ENCODE measurements at places on chromosomes 3 and 15. TPM values are rescaled to one million over a fixed set of nuclear protein-coding genes. Genes with fewer than 3 reads are reported as not detected.

The CACNA1D gene
- total RNA-seq, result 33.6 TPM

The SERPINI2 gene
- 2.3 TPM for total RNA-seq

GRCh38 chr3:22728406-22728805 lies 474.7 kb upstream of the UBE2E2 start:
- H3K27ac ChIP-seq, result no peak overlapping the region
- DNase-seq, result no peak
- H3K27me3 ChIP-seq, result no peaks in the 10 kb centered on the region
- no peaks in the 10 kb centered on the region for H3K36me3 ChIP-seq
- H3K4me3 ChIP-seq, result no peak overlapping the region

DNA sequence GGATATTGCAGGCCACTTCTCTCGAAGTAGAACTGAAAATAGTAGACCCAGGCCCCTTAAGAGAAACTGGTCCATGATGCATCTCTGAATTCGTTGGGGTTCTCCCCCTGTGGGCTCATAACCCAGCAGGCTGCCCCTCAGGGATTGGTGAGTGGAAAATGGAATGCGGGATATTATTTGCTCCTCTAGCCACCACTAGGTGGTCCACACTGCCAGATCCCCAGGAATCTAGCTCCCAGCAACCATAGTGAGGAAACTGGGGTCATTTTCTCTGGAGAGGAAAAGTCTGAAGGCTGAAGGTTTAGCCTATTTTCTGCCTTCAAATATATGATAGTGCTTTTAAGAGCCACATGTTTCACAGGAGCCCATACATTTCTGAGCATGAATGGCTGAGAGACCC lies 6.7 kb downstream of the CX3CR1 start:
- no peaks in the 10 kb centered on the region for H3K36me3 ChIP-seq
- no peak overlapping the region for H3K27ac ChIP-seq
- H3K4me1 ChIP-seq, result no peaks in the 10 kb centered on the region
- no peak overlapping the region for H3K4me3 ChIP-seq
- DNase-seq, result no peak

The GOLGA6L4 gene
- total RNA-seq, result 1.6 TPM

The DISP2 gene
- total RNA-seq, result 4.3 TPM

GRCh38 chr3:28844298-28845005 lies 436.4 kb upstream of the RBMS3 start:
- H3K36me3 ChIP-seq, result no peaks in the 10 kb centered on the region
- H3K4me1 ChIP-seq, result no peaks in the 10 kb centered on the region
- DNase-seq, result no peak
- H3K27me3 ChIP-seq, result no peaks in the 10 kb centered on the region
- no peak overlapping the region for H3K27ac ChIP-seq

DNA sequence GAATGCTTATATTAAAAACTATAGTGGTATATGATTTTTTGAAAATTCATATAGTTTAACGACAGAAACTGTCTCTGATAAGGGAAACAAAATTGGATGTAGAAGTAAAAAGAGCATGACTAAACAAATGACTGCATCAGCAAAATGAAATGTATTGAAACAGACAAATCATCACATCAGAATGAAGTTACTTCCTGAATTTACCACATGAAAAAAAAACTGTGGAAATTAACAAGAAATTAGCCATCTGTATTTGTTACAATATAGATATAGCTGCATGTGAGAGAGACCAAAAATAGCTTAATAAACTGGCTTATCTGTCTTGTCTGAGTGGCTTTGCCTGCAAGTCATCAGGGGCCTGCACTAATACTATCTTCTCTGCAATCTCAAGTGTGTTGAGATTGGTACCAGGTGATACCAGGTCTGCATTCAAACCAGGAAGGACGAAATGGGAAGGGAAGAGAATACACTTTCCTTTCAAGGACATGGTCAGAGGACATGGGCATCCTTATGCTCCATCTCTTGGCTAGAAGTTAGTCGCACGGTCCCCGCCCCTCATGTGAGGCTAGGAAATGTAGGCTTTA lies 388.7 kb downstream of the GRM7 start:
- no peaks in the 10 kb centered on the region for H3K36me3 ChIP-seq
- H3K4me1 ChIP-seq, result no peaks in the 10 kb centered on the region

DNA sequence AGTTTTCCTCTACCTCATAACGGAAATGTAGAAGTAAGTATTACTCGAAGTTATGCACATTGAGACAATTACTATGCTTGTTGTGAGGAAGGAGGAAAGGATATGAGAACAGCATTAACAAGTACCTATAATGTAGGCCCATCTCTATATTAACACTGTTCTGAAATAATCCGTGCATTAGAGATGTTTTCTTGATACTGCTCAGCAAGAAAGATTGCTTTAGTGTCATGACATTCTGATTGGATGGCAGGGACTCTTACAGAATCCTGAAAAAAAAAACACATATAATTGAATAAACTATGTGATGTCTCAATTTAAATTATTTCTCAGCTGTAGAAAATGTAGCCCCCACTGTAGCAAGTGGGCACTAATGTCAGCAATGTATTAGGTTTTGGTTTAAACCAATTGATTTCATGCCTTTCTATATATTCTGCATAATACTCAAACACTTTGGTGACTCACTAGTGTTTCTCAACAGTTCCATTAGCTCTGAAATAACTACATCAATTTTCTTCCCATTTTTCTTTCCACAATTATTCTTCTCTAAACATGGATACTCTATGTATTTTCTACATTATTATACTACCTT lies 598.3 kb upstream of the BCHE start:
- no peak overlapping the region for H3K4me3 ChIP-seq
- H3K4me1 ChIP-seq, result no peaks in the 10 kb centered on the region
- H3K27me3 ChIP-seq, result no peaks in the 10 kb centered on the region

GRCh38 chr3:171404376-171404967 lies 55.7 kb downstream of the TNIK start:
- H3K4me3 ChIP-seq, result no peak overlapping the region
- H3K27ac ChIP-seq, result no peak overlapping the region
- H3K36me3 ChIP-seq, result no peaks in the 10 kb centered on the region

DNA sequence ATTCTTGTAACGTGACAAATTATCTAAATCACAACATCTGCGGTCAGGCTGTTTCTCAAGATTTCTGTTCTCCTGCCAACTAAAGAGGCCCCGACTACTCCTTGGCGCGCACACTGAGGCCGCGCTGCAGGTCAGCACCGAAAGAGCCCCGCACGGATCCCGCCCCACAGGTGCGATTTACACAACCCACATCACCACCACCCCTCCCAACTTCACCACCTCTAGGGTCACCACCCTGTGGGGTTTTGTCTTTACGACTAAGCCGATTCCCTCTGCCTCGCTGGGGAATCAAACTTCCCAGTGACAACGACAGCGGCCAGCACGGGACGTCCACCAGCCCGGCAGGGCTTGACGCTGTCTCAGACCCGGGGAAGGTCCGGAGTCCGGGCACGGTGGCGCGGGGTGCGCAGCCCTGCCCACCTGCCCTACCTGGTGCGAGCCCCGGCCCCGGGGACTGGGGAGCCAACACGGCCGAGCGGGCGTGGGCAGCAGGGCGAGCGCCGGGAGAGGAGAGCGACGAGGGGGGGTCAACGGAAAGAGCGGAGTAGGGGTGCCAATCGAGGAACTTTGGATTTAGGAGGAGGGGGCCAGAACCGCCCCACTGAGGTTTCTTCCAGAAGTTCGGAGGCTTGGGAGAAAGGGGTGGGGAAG lies 764 bp downstream of the UACA start:
- no peaks in the 10 kb centered on the region for H3K36me3 ChIP-seq
- H3K4me1 ChIP-seq, result peaks cover 48% of the 10 kb centered on the region
- H3K27me3 ChIP-seq, result peaks cover 19% of the 10 kb centered on the region
- H3K4me3 ChIP-seq, result peak overlapping the region; percentile 79

- H3K36me3 ChIP-seq, result no peaks in the 10 kb centered on the region
- no peaks in the 10 kb centered on the region for H3K4me1 ChIP-seq
- H3K27ac ChIP-seq, result no peak overlapping the region
- no peak overlapping the region for H3K4me3 ChIP-seq
- H3K27me3 ChIP-seq, result no peaks in the 10 kb centered on the region
- DNase-seq, result no peak
These were observed 1588.2 kb downstream of the SI start for GRCh38 chr3:163490119-163490518.

DNA sequence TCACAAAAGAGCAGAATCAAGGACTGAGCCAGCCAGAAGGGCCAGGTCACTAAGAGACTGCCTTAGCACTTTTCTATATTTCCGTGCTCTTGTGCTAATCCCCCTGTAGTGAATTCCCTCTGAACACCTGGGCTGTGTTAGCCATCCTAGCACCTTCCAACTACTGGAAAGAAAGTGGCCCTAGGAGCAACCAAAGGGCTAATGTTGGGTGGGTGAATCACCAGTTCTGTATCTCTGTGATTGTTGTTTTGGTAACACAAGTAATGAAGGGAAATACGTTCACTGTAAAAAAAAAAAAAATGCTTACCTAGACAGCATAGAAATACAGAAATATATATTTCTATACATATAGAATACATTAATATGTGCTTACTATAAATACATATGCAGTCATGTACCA lies 43.9 kb downstream of the PXYLP1 start:
- peaks cover 14% of the 10 kb centered on the region for H3K4me1 ChIP-seq
- no peak overlapping the region for H3K4me3 ChIP-seq
- peaks cover 4% of the 10 kb centered on the region for H3K36me3 ChIP-seq
- no peaks in the 10 kb centered on the region for H3K27me3 ChIP-seq
- H3K27ac ChIP-seq, result no peak overlapping the region
- no peak for DNase-seq

The TMCO5A gene
- total RNA-seq, result not detected

GRCh38 chr15:79185199-79185598 lies 94.6 kb upstream of the RASGRF1 start:
- no peaks in the 10 kb centered on the region for H3K36me3 ChIP-seq
- DNase-seq, result no peak
- H3K27ac ChIP-seq, result no peak overlapping the region
- H3K4me3 ChIP-seq, result no peak overlapping the region
- no peaks in the 10 kb centered on the region for H3K27me3 ChIP-seq

GRCh38 chr3:57100046-57100695 lies 39.7 kb downstream of the SPATA12 start:
- no peaks in the 10 kb centered on the region for H3K4me1 ChIP-seq
- H3K27ac ChIP-seq, result no peak overlapping the region
- DNase-seq, result no peak
- H3K27me3 ChIP-seq, result no peaks in the 10 kb centered on the region

DNA sequence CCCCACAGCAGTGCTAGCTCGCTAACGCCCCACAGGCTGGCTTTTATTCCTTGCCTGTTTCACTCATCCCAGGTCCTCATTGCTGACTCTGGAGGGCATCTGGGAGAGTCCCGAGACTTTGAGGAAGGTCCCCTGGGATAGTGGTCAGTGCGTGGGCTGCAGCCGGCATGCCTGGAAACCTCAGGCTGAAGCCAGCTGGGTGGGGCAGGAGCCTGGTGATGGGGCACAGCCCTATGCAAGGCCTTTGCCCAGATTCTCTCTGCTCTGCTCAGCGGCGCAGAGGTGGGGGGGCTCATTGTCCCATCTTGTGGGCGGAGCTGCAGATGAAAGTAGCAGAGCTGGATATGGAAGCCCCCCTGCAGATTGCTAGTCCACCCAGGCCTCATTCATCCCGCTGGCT lies 55.7 kb upstream of the SMAD6 start:
- H3K36me3 ChIP-seq, result no peaks in the 10 kb centered on the region
- H3K27me3 ChIP-seq, result no peaks in the 10 kb centered on the region
- peak overlapping the region; percentile 10 for H3K4me3 ChIP-seq
- peak overlapping the region; percentile 69 for H3K27ac ChIP-seq
- DNase-seq, result no peak

DNA sequence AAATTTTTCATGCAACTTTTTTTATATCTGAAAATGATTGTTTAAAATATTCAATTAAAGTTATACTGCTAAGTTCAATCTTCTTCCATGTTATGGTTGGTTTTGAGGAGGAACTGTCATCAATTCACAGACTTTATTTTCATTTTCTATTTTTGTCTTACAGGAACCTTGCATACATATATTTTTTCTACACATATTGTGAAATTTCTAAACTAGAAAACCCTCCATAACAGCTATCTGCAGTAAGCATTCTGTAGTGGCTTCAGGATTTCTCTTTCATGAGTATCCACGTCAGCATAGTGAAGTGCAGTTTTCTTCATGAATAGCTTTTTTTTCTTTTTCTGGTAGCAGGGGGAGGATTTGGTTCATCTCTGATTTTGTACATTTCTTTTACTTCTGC lies 48.2 kb downstream of the ATR start:
- H3K4me1 ChIP-seq, result no peaks in the 10 kb centered on the region
- H3K4me3 ChIP-seq, result no peak overlapping the region
- no peaks in the 10 kb centered on the region for H3K27me3 ChIP-seq
- no peak for DNase-seq
- H3K27ac ChIP-seq, result no peak overlapping the region

The P3H2 gene
- total RNA-seq, result 61.9 TPM

GRCh38 chr15:25839638-25840156 lies 23.4 kb downstream of the ATP10A start:
- no peaks in the 10 kb centered on the region for H3K4me1 ChIP-seq
- H3K27me3 ChIP-seq, result no peaks in the 10 kb centered on the region
- DNase-seq, result no peak
- H3K27ac ChIP-seq, result no peak overlapping the region

DNA sequence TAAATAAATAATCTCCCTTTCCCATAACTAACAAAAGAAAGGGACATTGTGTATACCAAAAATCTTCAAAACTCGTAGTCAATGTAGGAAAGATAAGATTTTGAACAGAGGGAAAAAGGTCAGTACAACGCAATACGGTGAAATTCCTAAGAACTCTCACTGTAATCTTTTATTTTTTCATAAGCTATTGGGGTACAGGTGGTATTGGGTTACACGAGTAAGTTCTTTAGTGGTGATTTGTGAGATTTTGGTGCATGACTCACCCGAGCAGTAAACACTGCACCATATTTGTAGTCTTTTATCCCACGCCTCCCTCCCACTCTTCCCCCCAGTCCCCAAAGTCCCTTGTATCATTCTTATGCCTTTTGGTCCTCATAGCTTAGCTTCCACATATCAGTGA lies 718.0 kb downstream of the TBL1XR1 start:
- no peaks in the 10 kb centered on the region for H3K4me1 ChIP-seq
- no peaks in the 10 kb centered on the region for H3K36me3 ChIP-seq
- H3K27ac ChIP-seq, result no peak overlapping the region
- no peaks in the 10 kb centered on the region for H3K27me3 ChIP-seq

The MESP2 gene
- not detected for total RNA-seq

DNA sequence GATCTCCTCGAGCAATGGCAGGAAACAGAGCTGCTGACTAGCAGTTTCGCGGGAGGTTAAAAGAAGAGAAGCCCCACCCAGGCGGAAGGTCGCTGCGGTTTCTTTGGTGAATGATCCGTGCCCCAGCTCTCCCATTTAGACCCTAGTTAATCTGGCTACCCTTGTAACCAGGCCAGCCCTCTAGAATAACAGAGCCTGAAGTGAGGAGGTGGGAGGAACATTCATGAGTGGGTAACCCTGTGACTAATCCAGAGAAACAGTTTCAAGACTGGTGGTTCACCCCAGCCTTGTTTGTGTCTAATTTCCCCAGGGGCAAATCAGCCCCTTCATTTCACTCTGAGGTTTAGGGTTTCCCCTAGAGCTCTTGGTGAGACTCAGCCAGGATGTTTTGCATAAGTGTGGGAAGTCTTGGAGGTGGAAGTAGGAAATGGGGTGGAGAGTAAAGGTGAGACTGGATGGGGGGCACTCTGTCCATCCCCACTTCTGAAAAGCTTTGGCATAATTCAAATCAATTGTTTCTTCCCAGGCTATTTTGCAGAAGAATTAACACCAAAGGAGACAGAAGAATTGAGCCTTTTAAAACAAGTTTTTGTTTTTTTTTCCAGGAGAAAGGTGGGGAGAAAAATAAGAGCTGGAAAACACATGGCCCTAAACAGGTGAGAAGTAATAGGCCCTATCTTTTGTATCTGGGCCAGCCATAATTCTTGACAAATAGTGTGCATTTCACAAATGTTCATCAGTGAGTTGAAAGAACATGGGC lies 303.1 kb downstream of the RPLP1 start:
- H3K4me3 ChIP-seq, result no peak overlapping the region
- no peaks in the 10 kb centered on the region for H3K27me3 ChIP-seq
- H3K4me1 ChIP-seq, result peaks cover 38% of the 10 kb centered on the region
- H3K27ac ChIP-seq, result no peak overlapping the region
- H3K36me3 ChIP-seq, result no peaks in the 10 kb centered on the region
